ENCODE measurements at places on chromosomes 13 and 19.

GRCh38 chr19:51702103-51702824 lies 9.1 kb downstream of the SPACA6 start:
- peak; percentile 47 for DNase-seq

DNA sequence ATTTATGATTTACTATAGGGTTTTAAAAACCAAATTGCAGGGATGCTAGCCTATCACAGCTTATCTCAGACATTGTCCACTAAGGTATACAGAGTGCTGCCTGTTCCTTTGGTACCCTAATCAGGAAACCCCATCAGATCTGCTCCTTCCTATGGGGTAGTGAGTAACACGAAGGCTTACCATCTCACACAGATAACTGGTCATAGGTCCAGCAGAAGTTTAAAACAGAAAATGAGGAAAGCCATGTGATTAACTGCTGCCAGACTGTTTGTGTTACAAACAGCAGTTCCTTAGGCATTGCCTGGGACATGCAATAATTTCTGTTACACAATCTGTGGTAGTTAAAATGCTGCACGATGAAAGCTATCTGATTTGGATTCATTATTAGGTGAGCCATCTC lies 53.5 kb upstream of the ALOX5AP start:
- no peak for DNase-seq

DNA sequence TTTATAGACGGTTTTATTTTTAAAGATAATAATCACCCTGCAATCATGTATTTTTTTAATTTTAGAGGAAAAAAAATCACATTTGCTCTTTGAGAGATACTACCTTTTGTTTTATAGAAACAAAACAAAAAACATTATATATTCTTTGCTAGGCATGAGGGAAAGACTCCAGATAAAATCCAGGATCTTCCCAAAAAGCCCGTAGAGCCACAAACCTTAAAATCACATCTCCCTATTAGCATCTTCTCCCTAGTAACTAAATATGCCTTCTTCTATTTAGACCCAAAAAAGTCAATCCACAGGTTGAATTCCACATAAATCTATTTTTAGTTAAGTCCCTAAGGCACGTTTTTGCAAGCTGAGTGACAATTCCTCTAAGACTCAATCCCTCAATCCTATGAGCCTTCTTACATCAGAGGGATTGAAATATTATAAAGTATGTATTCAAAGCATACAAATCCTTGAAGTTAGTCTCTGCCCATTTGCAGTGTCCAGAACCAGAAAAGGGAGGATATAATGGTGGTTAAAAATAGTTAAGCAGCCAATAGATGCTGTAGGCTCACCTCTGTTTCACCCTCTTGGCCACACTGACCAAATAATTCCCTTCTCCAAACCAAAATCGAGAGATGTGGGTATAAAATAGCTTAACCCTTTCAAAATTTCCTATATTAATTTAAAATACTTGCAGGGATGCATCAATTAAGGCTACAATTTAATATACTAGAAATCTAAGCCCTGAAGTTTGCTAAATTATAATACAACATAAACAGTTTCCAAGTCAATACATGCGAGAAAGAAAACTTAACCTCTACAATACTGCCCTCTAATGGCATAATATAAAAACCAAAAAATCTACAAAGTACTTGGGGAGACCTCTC lies 64.0 kb downstream of the SERP2 start:
- peak; percentile 62 for DNase-seq

DNA sequence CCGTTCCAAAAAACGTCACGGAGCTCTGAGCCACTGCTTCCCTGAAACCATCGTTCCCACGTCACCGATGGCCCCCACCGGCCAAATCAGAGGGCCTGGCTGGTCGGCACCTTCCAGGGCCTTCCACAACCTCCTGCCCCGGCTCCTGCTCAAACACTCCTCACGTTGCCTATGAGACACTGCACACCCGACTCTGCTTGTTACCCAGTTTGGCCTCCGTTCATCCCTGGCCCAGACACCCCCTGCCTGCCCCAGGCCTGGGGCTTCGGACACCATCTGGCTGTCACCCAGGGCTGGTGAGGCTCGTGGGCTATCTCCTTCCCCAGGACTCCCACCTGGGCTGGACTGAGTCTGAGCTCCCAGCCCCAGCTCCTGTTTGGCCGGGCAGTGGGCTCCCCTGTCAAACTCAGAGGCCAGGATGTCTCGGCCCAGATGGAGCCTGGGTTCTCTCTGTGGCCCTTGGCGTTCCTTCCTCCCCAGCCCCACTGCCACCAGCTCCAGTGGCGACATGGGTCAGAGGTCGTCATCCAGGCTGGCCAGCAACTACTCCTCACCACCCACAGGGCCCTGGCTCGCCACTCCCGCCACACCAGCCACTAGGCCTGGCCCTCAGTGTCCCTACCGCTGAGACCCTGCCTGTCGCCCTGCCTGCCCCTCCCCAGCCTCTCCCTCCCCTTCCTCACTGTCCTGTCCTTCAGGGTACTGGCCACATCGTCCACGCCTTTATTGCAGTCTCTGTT lies 17.7 kb downstream of the CERS1 start:
- DNase-seq = no peak

GRCh38 chr19:38209671-38210457 lies 14.2 kb downstream of the DPF1 start:
- DNase-seq = no peak

DNA sequence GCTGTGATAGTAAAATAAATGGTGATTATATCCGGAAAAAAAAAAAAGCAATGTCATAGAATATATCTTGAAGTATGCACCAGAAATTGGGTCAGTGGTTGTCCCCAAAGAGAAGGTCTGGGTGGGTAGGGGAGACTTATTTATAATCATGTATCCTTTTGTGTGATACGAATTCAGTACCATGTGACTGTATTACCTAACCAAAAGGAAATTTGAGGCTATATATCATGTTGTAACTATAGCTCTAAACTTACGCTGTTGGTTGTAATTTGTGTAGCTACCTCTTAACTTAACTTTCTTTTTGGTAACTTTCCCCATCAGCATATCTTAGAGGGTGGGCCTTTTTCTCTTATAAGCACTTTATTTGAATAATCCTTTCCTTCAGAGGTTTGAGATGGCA lies 25.2 kb upstream of the KCTD4 start:
- DNase-seq = no peak

- peak; percentile 89 for DNase-seq
Observed at GRCh38 chr19:34999498-35000337, at the start of gene GRAMD1A. Gene GRAMD1A, plus strand, starts transcription at chr19:35000323. Its CDS starts 156 bp downstream, at chr19:35000479.

DNA sequence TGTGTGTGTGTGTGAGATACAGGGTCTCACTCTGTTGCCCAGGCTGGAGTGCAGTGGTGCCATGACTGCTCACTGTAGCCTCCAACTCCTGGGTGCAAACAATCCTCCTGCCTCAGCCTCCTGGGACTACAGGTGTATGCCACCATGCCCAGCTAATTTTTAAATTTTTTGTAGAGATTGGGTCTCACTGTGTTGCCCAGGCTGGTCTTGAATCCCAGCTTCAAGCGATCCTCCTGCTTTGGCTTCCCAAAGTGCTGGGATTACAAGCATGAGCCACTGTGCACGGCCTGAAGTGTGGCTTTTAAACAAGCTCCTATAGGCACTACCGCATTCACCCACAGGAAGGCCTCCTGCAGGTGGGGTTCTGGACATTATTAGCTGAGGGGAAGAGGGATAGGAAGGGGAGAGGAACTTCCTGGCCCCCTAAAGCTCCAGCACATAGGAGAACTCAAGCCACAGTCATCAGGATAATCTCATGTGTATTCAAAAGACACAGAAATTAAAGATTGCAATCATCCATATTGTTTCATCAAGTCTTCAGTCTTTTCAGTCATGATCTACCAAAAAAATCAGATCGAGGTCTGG lies 24.8 kb upstream of the SLC46A3 start:
- no peak for DNase-seq

DNA sequence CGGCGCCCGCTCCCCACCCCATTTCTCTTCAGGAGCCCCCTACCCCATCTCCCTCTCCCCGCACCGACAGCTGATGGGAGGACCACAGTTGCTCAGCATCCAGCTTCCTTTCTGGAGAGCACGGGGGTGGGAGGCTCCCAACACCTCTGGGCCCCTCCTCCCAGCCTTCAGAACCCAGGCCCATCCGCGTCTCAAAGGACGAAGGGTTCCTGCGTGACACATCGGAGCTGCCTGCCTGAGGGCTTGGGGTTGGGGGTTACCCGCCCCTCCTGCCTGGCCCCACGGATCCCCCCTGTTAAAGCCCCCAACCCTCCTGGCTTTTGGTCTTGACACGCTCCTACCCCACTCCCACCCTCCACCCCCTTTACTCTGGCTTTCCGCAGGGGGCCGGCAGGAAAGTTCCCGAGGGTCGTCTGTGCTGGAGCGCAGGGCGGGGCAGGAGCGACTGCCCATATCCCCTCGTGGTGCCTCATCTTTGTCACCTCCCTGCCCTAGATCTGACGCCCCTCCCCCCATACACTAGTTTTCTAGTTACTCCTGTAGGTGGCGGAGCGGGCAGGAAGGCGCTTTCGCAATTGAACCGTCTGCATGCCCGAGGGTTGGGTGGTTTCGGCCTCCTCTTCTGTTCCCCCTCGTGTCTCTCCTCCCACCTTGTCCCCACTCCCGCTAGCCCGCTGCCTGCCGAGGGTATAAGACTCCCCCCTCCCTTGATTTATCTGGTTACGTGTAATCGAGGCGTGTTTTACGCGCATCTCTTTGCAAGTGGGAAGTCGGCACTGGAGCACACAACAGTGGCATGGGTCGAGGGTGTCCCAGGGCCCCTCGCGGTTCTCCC lies 924 bp downstream of the TRAPPC5 start:
- DNase-seq = peak; percentile 31

DNA sequence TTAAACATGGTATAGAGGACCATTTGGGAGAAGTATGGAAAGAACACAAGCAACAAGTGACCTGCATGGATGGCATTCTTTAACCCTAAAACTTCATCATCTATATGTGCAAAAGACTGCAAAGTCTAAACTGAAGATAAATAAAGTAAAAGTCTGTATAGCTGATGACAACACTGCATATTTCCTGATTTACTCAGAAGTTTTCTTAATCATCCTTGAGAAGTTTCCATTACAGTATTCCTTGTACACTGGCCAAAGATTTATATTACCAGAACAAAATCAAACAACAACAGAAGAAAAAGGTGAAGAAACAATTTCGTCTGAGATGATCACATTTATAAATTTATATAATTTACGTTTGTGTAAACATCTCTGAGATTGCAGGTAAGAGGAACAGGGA lies 805.7 kb downstream of the PCDH9 start:
- DNase-seq = no peak

DNA sequence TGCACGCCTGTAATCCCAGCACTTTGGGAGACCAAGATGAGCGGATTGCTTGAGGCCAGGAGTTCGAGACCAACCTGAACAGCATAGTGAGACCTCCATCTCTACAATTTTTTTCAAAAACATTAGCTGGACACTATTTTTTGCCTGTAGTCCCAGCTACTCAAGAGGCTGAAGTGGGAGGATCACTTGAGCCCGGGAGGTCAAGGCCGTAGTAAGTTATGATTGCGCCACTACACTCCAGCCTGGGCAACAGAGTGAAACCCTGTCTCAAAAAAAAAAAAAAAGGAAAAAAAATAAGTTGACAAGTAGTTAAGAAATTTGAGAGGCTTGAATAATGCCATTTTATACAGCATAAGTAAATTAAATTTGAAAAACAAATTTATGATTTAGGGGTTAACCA lies 330.6 kb downstream of the MYO16 start:
- DNase-seq = no peak

DNA sequence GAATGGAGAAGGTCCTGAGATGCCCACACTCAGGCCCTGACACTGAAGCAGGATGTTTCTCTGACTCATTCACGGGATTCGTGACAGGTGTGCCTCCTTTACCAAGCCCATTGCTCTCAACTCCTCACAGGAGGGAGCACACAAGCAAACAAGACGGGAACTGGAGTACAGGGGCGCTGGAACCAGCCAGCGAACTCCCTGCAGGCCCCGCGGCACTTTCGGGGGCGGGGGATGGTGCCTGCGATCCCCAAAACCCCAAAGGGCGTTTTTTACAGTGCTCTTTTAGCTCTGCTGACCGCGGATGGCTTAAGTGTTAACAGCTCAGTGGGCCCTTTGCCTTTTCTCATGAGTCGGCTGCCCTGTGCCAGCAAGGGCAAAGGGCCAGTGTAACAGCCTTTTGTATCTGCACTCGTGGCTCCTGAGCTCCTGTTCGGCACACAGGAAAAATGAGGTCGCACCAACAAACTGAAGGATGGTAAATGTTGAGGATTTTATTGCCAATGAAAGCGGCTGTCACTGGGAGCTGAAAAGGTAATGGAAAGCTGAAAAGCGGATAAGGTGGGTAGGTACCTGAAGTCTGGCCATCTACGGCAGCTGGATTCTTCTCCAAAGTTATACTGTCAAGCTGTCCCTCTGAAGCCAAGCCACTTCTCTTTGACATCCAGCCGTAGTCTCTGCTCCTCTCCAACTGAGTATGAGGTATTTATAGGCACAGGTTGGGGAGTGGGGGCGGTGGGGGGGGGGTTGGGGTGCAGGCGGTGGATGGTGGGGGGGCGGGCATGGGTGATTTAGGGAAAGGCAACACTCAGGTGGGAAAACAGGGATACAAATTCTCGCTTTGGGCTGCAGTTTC lies 65.0 kb upstream of the TRPC4 start:
- no peak for DNase-seq

- no peak for DNase-seq
Observed at GRCh38 chr13:55660851-55661250, 1479.9 kb upstream of the PRR20A start.

DNA sequence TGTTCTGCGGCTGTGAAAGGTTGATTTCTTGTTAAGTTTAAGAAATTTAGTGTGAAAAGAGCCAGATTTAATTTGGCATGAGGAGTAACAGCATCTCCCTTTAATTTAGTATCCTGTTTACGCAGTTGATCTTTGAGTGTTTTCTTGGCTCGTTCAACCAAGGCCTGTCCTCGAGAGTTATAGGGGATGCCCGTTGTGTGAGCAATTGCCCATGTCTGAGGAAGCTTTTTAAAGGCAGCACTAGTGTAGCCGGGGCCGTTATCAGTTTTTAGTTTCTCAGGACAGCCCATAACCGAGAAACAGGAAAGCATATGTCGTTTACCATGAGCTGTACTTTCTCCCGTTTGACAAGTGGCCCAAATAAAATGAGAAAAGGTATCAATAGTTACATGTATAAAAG lies 47.5 kb upstream of the ZNF43 start:
- DNase-seq = no peak

- DNase-seq = peak; percentile 31
Observed at GRCh38 chr19:56076498-56076897, 44.6 kb downstream of the ZNF787 start.

GRCh38 chr19:40442328-40443130 lies 1.6 kb downstream of the SERTAD3 start:
- no peak for DNase-seq

GRCh38 chr19:10258080-10258710 lies 6.2 kb downstream of the MRPL4 start:
- DNase-seq = no peak

GRCh38 chr13:23344931-23345595 lies 88.4 kb downstream of the SACS start:
- DNase-seq = no peak

- peak; percentile 37 for DNase-seq
Observed at GRCh38 chr13:108961542-108962125, 332.2 kb downstream of the MYO16 start.

- DNase-seq = no peak
Observed at GRCh38 chr13:110028311-110028710, 241.9 kb upstream of the IRS2 start.

Data from Caki2 (cell line).